ENCODE measurements at places on chromosomes 4 and X.

DNA sequence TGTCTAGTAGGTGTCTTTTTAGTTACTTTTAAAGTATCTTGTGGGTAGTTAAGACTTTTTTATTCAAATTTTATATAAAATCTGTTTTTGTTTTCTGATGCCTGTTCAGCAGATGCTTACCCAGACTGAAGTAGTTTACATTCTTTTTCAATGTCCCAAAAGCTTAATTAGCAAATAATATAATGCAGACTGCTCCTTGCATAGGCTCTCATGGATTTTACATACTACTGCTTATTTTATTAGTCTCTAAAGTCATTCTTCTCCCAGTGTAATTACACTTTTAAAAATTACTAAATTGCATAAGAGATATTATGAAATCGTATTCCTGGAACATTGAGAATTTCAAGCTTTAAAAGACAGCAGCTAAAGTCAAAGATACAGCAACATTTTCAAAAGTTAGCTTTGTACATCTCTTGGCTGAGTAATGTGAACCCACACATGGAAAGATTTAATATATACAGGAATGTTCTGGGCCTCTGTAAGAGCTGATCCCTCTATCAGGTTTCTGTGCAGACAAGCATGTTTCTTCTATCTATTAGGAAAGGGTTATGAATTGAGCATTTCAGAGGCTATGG is 148.4 kb upstream of the SPRY1 start:
- DNase-seq = no peak

GRCh38 chrX:42948723-42949657 is 171.0 kb upstream of the PPP1R2C start:
- no peak for DNase-seq

GRCh38 chrX:108516184-108516583 is 76.5 kb downstream of the COL4A5 start:
- no peak for DNase-seq

GRCh38 chr4:180999217-180999616 is 1244.0 kb upstream of the TENM3 start:
- DNase-seq = no peak

DNA sequence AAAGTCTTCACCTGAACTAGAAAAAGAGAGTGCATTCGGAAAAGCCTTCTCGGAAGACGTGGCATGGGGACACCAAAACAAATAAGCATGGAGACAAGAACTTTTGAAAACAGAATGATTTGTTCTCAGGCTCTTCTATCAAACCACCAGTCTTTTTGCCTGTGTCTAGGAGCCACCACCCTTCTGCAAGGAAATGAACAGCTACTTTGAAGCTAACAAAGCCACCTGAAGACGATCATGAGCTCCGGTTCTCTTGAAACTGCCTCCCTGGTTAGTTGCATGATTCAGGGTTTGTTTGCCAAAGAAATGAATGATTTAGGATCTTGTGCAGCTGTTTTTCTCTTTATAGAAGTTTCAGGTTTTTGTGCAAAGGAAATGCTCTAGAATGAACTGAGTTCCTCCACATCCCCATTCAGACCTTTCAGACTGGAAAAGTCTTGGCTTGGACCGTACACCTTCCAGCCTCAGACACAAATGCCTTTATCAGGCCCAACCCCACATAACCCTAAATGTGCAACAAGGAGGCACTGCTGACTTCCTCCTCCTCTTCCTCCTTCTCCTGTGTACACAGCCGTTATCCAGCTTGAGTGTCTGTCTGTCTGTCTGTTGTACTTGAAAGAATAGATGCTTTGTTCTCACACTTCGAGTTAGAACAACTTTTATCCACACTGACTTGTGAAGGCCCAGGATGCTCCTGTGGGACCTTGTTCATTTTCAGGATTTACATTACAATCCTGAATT is 334.8 kb upstream of the KLF3 start:
- no peak for DNase-seq

DNA sequence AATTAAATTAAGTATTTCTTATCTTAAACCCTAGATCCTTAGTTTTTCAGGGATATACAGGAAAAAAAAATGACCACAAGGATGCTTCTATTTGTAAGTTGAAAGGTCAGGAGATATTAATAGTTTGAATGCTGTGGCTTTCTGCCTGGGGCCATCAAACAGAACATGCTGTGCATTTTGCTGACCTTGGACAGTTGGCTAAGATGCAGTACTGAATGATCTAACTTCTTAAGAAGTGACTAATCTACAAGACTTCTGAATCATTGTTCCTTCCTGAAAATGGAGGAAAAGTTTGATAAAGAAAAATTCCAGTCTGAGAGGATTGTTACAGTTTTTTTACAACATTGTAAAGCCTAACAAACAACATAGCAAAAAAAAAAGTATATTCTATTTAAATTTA is 237.8 kb upstream of the JADE1 start:
- DNase-seq = no peak

- no peak for DNase-seq
Observed at GRCh38 chr4:24551492-24552289, 32.7 kb downstream of the DHX15 start.

DNA sequence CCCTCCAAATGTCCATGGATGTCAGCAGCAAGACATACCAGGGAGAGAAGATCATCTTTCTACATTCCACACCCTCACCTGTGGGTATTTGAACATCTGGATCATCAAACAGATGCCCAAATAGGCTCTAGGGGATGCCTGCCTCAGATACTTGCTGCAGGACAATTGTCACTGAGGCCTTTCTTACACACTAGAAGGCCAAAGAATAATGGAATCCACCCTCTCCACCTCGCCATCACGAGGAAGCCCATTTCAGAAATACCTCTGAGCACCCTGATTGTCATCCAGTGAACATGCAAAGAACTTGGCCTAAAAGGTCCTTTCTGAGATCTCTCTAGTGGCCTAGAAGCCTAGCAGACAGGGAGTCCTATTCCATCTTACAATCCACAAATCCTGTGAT is 6.9 kb upstream of the KIAA1210 start:
- no peak for DNase-seq

- DNase-seq = no peak
Observed at GRCh38 chrX:103688946-103689345, 2.4 kb upstream of the MORF4L2 start.

DNA sequence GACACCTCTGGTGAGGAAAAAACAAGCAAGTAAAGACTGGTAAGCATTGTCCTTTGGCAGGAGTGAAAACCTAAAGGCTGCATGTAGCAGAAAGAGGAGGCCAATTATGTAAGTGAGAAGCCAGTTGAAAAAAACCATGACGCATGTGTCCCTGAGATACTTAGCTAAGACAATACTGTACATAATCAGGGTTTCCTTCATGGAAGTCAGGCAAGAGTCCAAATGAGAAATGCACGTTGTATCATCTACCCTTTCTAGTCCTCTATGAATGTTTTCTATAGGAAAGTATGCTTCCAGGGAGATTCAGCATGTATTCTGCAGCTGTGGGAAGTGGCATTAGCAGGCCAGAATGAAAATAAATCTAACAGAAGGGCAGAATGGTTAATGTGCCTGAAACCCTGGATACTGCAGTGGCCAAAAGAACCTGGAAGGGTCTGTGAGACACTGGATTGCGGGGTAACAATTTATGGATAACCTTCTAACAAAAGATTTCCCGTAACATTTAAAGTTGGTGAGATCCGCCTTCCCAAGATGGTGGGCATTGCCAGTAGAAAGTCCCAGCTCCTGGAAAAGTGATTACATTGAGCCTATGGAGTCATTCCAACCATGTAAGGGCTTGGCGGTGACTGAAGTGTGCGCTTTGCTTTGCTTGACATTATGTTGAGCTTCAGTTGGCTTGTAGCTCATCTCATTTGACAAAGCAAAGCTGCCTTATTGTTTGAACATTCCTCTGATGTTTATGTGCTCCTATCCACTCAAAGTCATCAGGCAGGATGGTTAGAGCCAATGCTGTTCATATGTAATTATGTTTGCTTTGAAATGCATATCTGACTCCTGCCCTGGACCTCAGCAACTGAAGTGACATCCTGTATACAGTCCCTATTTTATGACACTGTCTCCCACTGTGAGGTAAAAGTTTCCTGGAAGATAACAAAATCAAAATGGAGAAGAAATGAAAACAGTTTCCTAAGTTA is 200.4 kb downstream of the ARHGAP24 start:
- DNase-seq = no peak

- no peak for DNase-seq
Observed at GRCh38 chr4:100876546-100876945, 358.7 kb upstream of the EMCN start.

DNA sequence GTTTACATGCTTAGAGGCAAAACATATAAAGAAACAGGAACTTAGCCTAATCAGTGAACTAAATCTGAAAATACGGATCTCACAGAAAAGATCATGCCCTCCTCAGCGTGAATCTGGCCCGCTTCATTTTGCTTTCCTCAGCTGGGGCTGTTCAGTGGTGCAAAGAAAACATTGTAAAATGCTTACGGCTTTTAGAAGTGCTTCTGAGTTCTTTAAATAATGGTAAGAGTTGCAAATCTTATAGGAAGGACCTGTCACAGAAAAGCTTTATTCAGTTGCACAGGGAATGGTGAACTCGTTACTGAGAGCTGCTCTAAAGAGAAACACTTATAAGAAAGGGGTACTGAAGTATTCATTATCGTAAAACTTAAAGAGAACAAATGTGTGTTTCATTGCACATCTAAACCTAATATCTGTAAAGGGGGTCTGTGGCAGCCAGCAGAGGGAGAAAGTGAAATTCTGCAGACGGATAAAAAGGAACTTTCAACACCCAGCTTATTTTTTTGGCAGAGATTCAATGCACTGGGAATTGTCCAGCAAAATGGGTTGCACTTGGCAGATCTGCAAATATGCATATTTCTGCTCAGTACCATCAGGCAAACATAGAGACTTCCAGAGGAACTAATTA is 139.2 kb upstream of the ANK2 start:
- DNase-seq = no peak

- no peak for DNase-seq
Observed at GRCh38 chrX:97551821-97552220, 668.1 kb downstream of the RPA4 start.

DNA sequence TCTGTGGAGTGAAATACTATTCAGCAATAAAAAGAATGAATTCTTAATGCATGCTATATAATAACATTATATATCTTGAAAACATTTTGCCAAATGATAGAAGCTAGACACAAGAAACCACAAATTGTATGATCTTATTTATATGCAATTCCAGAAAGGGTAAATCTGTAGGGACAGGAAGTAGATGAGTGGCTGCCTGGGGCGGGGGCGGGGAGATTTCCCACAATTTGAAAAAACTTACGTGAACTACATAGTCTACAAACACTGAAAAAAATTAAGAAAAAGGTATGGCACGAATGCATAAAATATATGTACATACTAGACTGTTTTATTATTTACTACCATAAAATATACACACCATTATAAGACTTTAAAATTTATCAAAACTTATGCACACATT is 81.6 kb downstream of the WWC2 start:
- DNase-seq = no peak

DNA sequence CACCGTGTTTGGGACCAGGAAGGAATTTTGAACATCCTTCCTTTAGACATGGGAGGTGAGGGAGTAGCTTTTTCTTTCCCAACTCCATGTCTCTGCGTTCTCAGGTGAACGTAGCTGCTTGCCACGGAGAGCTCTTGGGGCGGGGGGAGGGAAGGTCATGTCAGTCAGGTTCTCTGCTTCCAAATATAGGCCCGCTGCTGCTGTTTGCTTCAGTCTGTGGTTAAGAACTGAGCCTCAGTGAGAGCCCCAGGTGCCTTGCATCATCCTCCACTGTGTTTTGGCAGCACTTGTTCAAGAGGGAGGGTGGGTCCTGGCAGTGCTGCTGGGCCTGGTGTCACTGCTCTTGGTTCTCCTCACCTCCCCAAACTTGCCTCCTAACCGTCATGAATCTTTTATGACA is 46.5 kb downstream of the HADH start:
- DNase-seq = no peak

- no peak for DNase-seq
Observed at GRCh38 chr4:74772106-74772505, 22.2 kb downstream of the BTC start.

GRCh38 chrX:105480646-105481310 is 260.3 kb upstream of the TEX13A start:
- no peak for DNase-seq

- DNase-seq = no peak
Observed at GRCh38 chr4:72629540-72629939, 60.5 kb upstream of the ADAMTS3 start.

DNA sequence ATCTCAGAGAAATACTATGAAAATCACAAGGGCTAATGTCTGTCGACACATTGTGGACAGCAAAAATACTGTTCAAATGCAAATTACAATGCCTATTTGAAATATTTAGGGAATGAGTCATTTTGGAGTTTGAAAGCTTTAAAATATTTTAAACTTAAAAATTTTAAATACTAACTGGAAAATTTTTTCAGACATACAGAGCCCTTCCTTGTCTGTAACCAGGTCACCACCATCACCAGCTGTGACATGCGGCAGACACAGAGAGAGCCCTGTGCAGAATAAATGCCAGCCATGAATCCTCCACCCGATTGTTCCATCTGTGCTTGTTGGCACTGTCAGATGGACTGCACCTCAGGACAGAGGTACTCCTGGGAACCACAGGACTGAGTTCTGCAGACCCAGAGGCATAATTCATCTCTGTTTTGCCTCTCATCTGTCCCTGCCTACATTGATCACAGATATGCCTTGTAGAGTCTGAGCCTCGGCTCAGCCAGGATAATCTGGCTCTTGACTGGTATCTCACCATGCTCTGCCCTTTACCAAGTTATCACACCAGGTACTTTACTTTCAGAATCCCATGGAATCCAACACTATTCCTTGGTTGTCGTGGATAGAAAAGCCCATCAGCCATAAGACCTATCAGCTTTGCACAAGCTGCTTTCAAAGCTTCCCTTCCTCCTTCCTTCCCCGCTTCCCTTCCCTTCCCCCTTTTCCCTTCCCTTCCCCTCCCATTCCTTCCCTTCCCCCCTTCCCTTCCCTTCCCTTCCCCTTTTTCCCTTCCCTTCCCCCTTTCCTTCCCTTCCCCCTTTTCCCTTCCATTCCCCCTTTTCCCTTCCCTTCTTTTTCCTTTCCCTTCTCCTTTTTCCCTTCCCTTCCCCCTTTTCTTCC is 67.2 kb downstream of the TBC1D9 start:
- no peak for DNase-seq

DNA sequence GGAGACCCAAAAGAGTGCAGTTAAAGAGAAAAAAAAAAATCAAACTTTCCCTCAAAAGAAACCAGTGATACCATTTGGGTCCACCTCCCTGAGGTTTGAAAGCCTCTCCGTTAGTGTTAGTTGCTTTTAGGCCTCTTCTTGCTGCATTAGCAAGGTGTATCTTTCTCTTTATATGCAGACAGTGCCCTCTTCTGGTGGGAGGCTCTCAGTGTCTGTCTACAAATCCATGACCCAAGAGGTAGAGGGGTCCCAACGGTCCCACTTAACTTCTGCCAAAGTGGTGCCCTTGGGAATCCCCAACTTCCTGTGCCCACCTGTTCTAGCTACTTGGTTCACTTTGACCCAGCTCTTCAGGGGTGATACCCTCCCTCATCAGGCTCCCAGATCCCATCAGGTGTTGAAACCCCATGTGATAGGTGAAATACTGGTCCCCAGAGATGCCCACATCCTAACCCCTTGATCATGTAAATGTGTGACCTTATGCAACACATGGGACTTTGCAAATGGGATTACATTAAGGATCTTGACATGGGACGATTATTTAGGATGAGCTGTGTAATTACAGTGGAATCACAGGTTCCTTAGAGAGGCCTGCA is 63.7 kb upstream of the CD99 start:
- DNase-seq = no peak

- no peak for DNase-seq
Observed at GRCh38 chr4:140349816-140350215, 23.6 kb upstream of the SCOC start.

- no peak for DNase-seq
Observed at GRCh38 chrX:155983326-155983725, 14.2 kb upstream of the IL9R start.
